ENCODE measurements at places on chromosomes 6 and 20. TPM values are rescaled to one million over a fixed set of nuclear protein-coding genes. Genes with fewer than 3 reads are reported as not detected.

DNA sequence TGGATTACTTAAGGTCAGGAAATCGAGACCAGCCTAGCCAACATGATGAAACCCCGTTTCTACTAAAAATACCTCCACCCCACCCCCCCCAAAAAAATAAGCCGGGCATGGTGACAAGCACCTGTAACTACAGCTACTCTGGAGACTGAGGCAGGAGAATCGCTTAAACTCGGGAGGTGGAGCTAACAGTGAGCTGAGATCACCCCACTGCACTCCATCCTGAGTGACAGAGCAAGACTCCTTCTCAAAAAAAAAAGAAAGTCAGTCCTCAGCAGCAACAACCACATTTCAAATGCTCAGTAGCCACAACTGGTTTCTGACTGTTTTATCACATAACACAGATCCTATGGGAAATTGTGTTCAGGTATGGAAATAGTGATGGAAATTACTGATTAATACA is 135.3 kb downstream of the HFE start:
- no peak for DNase-seq
- no peaks in the 10 kb centered on the region for H3K36me3 ChIP-seq

GRCh38 chr6:138428944-138429598 is 25.0 kb downstream of the HEBP2 start:
- H3K4me3 ChIP-seq, result no peak overlapping the region
- peaks cover 5% of the 10 kb centered on the region for H3K4me1 ChIP-seq
- peaks cover 15% of the 10 kb centered on the region for H3K36me3 ChIP-seq
- peak; percentile 77 for DNase-seq
- no peaks in the 10 kb centered on the region for H3K27me3 ChIP-seq
- H3K27ac ChIP-seq, result no peak overlapping the region

DNA sequence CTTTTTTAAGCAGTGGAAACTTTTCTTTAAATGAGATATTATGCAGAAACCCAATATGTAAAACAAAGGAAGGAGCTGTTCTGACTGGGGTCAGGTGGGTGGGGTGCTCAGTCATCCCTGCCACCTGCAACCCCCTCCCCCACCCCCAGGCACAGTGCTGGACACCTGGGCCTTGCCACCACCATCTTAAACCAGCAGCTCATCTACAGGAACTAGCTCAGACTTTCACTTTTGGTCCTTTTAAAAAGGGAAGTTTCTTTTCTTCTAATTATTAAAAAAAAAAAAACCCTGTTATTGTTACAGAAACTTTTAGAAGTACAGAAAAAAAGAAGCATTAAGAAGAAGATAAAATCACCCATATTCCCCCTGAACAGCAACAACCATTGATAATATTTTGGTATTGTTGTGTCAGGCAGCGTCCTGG is 37.1 kb downstream of the PPP1R16B start:
- no peak overlapping the region for H3K4me3 ChIP-seq
- no peaks in the 10 kb centered on the region for H3K36me3 ChIP-seq
- no peak overlapping the region for H3K27ac ChIP-seq

- H3K36me3 ChIP-seq, result no peaks in the 10 kb centered on the region
- peak; percentile 86 for DNase-seq
- H3K4me3 ChIP-seq, result no peak overlapping the region
- H3K4me1 ChIP-seq, result peaks cover 4% of the 10 kb centered on the region
Measured at GRCh38 chr6:36302227-36302976, 32.5 kb downstream of the PNPLA1 start.

DNA sequence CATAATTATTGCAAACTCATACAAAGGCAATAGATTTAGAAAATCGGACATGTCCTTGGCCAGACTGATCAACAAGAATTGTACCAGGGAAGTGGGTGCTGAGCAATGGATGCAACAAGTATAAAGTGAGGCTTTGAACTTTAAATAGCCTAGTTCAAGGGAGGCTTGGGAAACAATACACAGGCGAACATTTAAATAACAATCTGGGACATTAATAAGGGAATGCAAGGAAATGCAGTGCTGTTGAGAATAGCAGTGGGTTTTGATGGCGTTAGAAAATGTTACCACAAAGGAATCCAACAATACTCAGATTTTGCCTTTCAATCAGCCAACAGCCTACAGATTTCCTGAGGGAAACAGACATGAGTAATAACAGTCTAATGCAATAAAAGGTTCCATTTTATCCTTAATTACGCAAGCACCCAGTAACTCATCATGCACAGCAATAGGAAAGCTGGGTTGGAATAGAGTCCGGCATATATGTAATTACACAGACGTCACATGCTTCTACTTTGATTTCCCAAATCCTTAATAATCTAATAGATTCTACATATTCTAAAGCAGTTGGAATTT is 134.6 kb downstream of the PHACTR1 start:
- no peak overlapping the region for H3K4me3 ChIP-seq
- H3K27ac ChIP-seq, result no peak overlapping the region
- no peaks in the 10 kb centered on the region for H3K27me3 ChIP-seq
- no peak for DNase-seq

Gene PPIL6
- total RNA-seq, result 0.18 TPM

GRCh38 chr6:170555305-170555704 is 1.1 kb downstream of the TBP start:
- peaks cover 4% of the 10 kb centered on the region for H3K36me3 ChIP-seq
- no peak for DNase-seq
- no peaks in the 10 kb centered on the region for H3K4me1 ChIP-seq
- no peak overlapping the region for H3K27ac ChIP-seq

Gene PAK5
- not detected for total RNA-seq

GRCh38 chr6:156174031-156174890 is 602.9 kb upstream of the ARID1B start:
- H3K4me3 ChIP-seq, result no peak overlapping the region
- no peaks in the 10 kb centered on the region for H3K36me3 ChIP-seq
- DNase-seq, result no peak
- H3K27ac ChIP-seq, result no peak overlapping the region

DNA sequence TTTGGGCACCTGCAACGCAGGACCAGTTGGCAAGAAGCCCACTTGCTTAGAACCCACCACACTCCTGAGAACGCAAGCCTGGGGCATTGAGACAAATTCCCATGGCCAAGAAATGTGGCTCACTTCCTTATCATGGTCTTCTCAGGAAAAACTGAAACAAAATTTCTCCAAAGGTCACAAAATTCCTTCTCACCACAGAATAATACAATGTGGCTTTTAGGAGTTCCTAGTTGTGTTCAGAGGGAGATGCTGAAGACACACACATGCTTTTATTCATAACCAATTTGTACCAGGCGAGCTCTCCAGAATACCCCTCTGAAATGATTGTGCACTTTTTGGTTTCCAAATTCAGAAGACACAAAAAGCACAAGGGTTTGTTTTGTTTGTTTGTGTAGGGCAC is 31.6 kb downstream of the ADTRP start:
- H3K27me3 ChIP-seq, result no peaks in the 10 kb centered on the region
- no peak overlapping the region for H3K4me3 ChIP-seq
- H3K27ac ChIP-seq, result no peak overlapping the region
- DNase-seq, result no peak
- H3K4me1 ChIP-seq, result peaks cover 3% of the 10 kb centered on the region
- H3K36me3 ChIP-seq, result no peaks in the 10 kb centered on the region

DNA sequence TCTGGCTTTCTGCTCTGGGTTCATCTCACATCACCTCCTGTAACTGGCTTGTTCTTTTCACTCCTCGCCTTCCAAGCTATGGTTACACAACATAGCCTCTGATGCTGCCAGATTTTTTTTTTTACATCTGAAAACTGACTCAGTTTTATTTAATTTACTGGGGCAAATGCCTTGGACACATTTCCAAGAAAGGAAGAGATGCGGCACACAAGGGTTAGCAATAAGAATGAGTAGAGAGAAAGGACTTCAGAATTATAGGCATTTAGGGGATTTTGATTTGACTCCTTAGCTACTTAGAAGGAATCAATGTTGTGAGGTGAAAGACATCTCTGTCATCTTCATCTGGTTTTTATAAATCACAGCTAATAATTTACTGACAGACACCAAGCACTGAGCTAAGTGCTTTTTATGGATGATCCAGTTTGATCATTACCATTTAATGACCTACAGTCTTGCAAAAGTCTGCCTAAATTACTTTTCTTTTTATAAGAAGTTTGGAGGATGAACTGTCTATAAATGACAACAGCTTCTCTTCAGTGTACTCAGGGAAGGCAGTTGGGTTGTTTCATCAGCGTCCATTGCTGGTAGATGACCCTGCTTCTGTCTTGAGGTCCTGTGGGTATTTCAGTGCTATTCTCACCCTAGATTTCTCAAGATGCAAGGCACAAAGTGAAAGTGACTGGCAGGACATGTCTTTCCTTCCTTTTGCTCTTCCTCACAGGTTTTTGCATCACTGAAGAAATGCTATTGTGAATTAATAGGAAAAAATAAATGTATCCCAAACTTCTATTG is 31.1 kb downstream of the LAMA4 start:
- H3K27me3 ChIP-seq, result no peaks in the 10 kb centered on the region
- H3K4me3 ChIP-seq, result no peak overlapping the region
- peak overlapping the region; percentile 100 for H3K27ac ChIP-seq
- H3K4me1 ChIP-seq, result peaks cover 29% of the 10 kb centered on the region
- peaks cover 2% of the 10 kb centered on the region for H3K36me3 ChIP-seq
- peak; percentile 92 for DNase-seq

DNA sequence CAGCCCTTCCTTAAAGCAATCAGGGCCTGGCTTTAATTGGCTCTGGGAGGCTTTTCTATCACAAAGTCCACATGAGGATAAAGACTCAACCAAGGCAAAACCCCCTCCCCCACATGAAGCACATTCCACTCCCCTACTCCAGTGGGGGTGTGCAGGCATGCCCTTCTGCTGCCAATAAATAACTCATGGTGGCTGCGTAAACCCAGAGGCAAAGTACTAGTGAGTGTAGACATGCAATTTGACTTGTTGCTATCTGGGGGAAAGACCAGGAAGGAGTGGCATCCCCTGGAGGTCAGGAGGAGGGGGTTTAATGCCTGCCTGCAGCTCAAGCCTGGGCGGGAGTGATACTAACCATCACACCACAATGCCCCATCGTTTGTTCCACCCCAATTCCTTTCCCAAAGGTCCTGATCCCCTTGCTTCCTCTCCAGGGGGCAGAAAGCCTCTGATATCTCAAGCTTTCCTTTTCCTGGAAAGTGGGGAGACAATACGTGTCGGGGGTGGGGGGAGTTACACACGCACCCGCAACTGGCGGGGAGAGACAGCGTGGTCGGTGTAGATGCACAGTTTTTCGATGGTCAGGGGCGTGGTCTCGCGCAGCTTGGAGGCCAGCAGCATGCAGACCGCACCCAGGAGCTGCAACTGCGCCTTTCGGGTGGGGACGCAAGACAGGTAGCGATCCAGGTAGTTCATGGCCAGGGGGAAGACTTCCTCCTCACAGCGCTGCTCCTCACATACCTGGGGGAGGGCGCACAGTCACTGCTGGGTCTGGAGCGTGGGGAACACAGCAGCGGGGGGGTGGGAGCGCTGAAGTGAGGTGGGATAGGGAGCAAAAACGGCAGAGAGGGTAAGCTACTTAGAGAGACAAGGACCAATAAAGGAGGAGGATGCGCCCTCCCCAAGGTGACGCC is 1.5 kb downstream of the CCND3 start:
- H3K27me3 ChIP-seq, result no peaks in the 10 kb centered on the region
- H3K36me3 ChIP-seq, result peaks cover 16% of the 10 kb centered on the region
- peaks cover 30% of the 10 kb centered on the region for H3K4me1 ChIP-seq
- peak overlapping the region; percentile 76 for H3K27ac ChIP-seq

GRCh38 chr6:3940703-3941102 is 91.5 kb downstream of the FAM50B start:
- DNase-seq, result no peak
- H3K27me3 ChIP-seq, result peaks cover 3% of the 10 kb centered on the region
- H3K36me3 ChIP-seq, result no peaks in the 10 kb centered on the region
- H3K27ac ChIP-seq, result no peak overlapping the region

DNA sequence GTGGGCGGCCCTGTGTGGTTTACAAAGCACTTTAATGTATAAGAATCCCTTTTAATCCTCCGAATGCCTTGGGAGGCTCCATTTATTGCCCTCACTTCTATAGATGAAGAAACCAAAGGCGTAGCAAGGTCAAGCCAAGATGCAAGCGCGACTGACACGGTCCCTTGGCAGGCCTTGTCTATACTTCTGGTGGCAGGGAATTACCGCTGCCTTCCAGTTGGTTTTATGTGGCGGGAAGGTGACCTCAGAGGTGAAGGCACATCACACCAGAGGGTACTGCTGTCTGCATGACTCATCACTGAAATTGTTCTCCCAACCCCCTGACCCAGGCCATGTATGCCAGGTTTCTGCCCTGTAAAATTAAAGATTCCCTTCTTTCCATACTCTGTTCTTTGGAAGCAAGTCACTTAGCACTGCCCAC is 36.1 kb upstream of the NAA20 start:
- H3K27ac ChIP-seq, result 0 out of 2 replicates have a peak overlapping the region, but pooled peaks have one; percentile 0
- H3K27me3 ChIP-seq, result no peaks in the 10 kb centered on the region
- peaks cover 26% of the 10 kb centered on the region for H3K4me1 ChIP-seq
- peaks cover 19% of the 10 kb centered on the region for H3K36me3 ChIP-seq
- DNase-seq, result peak; percentile 59

DNA sequence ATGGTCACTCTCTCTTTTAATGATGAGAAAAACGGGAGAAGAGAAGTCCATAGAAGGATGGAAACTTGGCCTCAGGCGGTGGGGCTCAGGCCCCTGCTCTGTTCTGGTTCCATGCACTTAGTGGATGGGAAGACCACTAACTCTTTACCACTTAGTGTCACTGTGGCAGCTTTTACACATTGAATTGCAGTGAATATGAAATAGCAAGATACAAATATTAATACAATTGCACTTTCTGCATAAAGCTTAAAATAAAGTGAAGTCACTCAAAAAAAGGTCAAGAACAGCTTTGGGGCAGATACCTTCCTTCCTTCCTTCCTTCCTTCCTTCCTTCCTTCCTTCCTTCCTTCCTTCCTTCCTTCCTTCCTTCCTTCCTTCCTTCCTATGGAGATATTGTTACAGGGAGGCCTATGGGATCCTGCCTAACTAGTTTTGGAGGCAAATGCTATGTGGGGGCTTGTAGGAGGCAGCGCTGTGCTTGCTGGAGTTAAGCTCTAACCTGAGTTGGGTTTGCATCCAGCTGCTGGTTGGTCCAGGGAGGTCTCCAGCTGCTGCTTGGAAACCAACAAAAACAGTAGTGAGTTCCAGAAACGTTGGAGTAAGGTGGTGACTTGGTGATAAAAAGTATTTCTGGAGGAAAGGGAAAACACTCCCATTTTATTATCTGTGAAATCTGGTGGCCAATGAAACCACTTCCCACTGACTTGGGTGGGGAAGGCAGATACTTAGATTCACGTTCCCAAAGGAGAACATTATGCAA is 62.3 kb upstream of the NKX2-2 start:
- H3K4me3 ChIP-seq, result no peak overlapping the region
- no peak for DNase-seq
- no peaks in the 10 kb centered on the region for H3K36me3 ChIP-seq

DNA sequence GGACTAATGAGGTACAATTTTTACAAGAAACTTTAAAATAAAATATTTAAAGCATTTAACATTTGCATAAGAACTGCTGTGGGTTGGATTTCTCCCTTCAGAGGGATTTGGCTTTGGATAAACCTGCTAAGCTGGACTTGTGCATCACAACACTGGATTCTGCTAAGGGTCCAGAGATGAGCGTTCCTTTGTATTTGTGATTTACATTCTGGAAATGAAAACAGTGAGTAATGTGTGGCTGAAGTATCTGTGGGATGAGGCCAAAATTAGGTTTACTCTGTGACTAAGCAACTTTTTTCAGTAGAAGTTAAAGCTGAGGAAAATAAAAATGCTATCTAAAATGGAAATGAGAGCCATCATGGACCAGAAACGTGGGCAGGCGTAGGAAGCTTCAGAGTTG is 494.3 kb downstream of the EPM2A start:
- no peaks in the 10 kb centered on the region for H3K36me3 ChIP-seq
- peaks cover 8% of the 10 kb centered on the region for H3K4me1 ChIP-seq
- no peak overlapping the region for H3K4me3 ChIP-seq
- H3K27me3 ChIP-seq, result no peaks in the 10 kb centered on the region

Gene MMUT
- 15.3 TPM for total RNA-seq

Gene RFX6
- not detected for total RNA-seq
